Brain (organoid and tissue), 16 donors: ENCODE measurements at places on chromosomes 11 and 22.

GRCh38 chr11:134999590-134999989 lies 587.5 kb upstream of the B3GAT1 start:
- DNase-seq = peak; percentile 61

GRCh38 chr11:11397781-11398180 lies 44.7 kb upstream of the CSNK2A3 start:
- no peak for DNase-seq

DNA sequence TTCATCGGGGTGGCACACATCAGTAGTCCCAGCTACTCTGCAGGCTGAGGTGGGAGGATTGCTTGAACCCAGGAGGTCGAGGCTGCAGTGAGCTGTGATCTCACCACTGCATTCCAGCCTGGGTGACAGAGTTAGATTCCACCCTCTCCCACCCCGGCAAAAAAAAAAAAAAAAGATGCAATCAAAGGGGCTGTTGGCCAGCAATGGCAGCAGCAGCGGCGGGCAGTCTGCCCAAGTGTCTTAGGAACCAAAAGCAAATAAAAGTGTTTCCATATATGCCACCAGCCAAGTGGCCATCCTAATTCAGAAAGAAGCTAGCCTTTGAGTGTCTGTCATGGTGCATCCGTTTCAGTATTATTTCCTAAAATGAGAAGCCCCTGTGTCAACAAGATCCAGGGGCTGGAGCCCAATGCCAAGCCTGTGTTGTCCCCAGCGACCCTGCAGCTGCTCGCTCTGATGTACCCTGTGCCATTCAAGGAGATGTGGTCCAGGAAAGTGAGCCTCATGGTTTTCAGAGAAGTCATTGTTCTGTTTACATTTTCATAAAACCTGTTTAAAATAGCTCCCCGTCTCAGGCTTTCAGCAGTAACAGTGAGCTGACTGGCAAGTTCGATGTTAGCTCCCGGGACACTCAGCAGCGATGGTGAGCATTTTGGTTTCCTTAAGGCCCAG lies 12.5 kb downstream of the CDPF1 start:
- peak; percentile 3 for DNase-seq

DNA sequence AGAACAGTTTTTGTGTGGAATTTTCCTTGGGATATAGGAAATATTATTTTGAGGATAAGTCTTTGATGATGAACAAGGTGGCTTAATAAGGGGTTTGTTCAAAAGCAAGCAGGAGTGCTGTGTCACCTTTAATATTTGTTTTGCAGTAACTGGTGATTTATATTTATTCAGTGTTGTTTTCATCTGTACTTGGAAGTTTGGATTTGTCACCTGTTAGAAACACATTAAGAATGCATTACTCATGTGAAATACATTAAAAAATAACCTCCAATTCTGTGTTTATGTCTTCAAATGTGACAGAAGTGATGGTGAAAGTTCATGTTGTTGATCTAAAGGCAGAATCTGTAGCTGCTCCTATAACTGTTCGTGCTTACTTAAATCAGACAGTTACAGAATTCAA lies 70.5 kb downstream of the DKK3 start:
- no peak for DNase-seq

DNA sequence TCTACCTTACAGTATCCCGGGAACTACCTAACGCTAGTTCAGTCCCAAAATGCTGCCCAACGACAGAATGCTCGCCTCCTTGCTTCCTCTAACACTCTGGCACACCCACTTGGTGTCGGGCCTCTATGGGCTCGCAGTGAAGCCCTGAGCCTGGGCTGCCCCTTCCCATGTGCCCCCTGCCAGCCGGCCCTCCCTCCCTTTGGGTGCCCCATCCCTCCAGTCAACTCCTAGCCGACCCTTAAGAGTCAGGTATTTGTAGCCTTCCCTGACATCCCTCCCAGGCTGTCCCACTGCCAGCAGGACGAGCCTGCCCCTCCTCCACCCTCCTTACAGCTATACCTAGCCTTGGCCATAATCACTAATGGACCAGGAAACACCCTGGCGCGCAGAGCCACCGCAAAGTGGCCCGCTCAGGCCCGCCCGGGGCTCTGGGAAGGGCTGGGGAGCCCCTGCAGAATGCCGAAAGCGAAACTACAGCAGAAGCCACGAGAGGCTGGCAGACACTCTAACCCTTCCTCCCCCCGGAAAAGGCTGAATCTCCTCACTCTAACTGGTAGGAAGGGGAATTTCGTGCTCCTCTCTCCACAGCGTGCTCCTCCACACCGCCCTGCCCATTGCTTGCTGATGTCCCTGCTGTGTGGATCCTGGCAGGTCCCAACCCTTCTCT lies 8.2 kb downstream of the CBX7 start:
- no peak for DNase-seq

- no peak for DNase-seq
These were observed 30.1 kb upstream of the FIBIN start for GRCh38 chr11:26963764-26964163.

- DNase-seq = no peak
These were observed 2.6 kb upstream of the FADS3 start for GRCh38 chr11:61893981-61894380.

- DNase-seq = no peak
These were observed 587 bp downstream of the ESAM start for GRCh38 chr11:124761301-124762104.

DNA sequence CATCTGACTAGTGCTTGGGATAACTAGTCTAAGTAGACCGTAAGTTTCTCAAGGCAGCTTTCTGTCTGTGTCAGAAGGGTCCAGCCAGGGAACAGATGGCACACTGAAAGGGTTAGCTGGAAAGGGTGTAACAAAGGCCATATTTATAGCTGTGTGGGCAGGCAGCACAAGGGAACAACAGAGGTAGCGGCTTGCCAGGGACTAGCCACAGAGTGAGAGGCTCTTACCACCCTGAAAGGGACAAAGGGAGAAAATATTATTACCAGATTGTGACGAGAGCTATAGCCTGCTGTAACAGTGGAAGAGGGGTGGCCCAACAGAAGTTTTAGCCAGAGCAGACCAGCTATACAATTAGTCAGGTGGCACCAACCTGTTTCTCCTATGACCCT lies 129.4 kb downstream of the CCDC34 start:
- DNase-seq = peak; percentile 37

DNA sequence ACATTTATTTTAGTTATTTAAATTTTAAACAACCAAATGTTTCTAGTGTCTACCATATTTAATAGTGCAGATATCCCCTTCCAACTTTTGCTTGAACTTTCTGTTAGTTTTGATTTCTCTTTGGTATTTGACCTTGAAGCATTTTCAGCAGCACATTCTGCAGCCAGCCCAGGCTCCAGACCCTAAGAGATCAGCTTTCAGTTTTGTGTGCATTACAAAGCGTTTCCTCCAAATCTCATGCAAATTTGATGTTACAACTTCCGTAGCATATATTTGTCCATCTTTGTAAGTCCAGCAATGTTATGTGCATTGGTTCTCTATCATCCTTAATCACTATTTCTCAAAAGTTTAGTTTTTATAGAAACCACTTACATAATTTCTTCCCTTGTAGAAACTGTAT lies 14.6 kb upstream of the SERGEF start:
- no peak for DNase-seq
